Activated CD8-positive, alpha-beta memory T cell treated with anti-CD3 and anti-CD28 coated beads for 1 hour (primary cell): ENCODE measurements at places on chromosomes 1 and 21.

- peak; percentile 37 for DNase-seq
Measured at GRCh38 chr1:223683586-223684487, 18.3 kb upstream of the CAPN8 start.

GRCh38 chr1:12460121-12460520, 157.9 kb downstream of the DHRS3 start:
- no peak for DNase-seq

DNA sequence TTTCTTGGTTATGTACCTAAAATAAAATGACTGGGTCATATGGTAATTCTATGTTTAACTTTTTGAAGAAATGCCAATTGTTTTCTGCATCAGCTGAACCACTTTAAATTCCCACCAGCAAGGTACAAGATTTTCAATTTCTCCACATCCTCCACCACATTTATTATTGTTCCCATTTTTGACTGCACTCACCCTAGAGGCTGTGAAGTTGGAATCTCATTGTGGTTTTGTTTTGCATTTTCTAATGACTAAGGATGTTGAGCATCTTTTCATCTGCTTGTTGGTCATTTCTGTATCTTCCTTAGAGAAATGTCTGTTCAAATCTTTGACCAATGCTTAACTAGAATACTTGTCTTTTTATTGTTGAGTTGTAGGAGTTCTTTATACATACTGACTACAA, 72.5 kb downstream of the ASTN1 start:
- DNase-seq, result no peak

DNA sequence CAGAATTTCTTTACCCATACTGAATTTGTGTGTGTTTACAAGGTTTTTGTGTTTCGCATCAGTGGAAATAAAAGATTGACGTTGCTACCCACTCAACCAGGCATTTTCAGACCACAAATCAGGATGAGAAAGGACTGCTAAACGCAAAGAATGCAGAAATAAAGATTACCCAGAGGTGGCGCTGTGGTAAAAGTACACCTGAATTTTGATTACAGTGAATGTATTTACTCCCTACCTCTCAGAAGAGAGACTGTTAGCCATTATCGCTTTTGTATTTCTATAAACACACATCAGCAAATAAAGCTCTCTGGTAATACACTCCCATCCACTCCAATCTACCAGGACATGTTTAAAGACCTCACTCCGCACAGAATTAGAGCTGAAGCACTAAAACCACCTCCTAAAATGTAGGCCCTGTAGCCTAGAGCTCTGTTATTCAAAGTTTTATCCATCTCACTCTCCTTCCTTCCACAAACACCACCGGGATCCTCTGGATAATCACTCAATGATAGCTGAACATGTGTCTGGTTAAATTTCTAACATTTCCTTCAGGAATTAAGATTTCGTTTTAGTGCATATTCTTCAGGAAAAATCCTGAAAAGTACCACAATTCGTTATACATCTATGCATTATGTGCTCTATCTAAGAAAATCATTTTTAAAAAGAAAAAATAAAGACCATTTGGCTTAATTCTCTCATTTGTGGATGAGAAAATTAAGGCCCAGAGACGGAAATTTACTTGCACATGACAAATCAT, 2.5 kb upstream of the LMO4 start:
- peak; percentile 8 for DNase-seq

DNA sequence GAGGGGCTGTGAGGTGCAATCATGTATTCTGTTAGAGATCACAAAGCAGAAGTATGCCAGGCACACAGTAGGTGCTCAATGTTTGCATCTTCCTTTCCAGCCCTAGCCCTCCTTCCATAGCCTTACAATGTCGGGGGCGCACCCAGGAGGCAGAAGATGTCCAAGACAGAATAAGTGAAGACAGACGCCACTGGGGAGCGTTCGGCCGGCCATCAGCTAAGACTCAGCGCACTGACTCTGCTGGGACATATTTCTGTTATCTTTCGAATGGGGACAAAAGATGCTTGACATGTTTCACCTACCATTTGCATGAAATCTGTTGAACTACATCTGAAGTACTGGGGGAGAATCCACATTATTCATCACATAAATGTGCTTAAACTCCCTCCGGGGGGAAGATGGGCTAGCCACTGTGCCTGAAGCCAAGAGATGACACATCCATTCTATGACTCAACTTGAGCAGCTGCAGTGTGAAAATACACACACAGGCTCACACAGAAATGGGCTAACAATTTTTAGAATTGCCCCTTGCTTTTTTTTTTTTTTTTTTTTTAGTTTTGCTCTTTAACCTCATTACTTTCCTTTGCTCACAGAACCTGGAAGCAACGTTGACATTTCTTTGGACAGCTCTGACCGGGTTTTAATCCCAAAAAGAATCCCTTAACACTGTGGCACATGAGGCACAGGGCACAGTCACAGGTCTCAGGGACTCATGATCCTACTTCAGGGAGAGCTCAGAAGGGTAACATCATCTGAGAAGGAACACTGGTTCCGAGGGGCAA, 7.9 kb downstream of the TIAM1 start:
- no peak for DNase-seq

DNA sequence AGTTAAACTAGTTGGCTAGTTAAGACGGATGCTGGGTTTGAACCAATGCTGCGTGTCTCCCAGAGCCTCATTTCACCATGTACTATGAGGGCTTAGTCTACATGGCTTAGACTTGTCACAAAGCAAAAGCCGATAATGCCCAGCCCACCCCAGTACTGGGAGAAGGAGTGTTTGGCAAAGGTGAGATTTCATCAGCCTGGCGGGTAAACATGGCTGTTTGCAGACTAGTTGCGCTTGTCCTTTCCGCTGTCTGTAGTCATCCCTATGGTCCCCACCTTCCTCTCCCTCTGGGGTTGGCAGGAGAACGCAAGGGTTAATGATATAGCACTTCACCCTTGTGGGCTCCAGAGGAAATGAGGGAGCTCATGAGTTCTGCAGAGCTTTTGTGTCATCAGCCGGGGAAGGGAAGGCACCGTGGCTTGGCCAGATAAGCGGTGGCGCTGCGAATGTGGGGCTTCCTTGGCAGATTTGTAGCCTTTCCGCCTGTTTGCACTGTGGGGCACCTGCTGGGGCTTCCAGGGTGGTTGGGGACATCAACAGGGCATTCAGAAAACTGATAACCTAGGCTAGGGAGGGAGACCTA, 29.2 kb downstream of the SOX13 start:
- no peak for DNase-seq

GRCh38 chr1:47532921-47533792, 95.3 kb downstream of the FOXD2 start:
- no peak for DNase-seq

GRCh38 chr1:87958716-87959115, 630.0 kb downstream of the LMO4 start:
- DNase-seq, result no peak

GRCh38 chr21:31205412-31205811, 138.6 kb downstream of the TIAM1 start:
- no peak for DNase-seq

- no peak for DNase-seq
Measured at GRCh38 chr1:62335656-62336055, 16.4 kb upstream of the KANK4 start.

DNA sequence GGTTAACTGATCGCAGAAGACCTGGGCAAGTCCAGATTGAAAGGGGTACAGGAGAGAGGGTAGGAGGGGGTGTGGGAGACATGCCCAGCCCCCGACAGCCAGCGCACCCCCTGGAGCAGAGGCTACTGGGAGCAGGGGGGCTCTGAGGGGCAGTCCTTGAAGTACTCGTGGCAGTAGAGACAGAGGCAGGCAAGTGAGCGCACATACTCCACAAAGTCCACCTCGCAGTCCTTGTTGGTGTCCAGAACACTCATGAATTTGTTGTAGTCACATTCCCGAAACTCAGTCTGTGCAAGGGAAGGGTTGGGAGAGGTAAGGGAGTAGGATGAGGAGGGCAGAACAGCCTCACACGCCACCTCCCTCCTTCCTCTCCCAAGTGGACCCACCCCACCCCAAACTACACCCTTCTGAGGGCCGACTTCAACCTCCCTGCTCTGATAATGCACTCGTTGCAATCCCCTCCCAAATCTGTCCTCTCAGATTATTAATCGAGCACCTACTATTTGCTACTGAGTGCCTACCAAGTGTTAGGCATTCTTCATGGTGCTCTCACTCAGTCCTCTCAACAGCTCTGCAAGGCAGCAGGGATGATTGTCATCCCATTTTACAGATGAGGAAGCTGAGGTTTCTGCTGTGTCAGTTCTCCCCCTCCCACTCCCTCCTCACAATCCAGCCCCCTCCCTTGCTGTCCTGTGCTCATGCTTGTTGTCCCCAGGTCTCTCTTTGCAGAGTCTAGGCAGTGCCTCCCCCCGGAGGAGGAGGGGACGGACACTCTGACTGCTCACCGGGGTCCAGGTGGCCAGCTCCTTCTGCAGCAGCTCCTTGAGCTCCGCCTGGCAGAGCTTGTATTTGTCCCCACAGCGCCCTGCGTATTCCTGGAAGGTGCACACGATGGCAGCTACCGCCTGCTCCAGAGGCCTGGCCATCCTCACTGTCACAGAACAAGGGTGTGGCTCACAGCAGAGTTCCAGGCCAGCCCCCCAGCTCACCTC, 1.2 kb downstream of the S100A3 start:
- DNase-seq, result no peak

DNA sequence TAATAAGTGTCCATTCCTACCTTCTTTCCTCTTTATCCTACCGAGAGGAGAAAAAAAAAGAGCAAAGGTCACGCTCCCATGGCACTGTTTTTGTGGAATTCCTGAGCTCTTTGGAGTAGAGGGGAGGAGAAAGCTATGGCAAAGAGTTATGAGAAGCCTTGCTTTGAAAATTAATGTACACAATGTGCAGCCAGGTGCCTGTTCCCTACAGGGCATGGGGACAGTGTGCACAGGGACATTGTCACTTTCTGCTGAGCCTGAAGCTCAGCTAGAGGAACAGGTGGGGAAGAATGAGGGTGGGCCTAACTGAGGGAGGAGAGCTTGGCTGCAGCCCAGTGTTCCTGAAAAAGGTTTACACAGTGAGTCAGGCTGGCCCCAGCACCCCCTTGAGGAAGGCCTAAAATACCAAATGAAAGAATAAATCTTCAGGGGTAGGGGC, 66.1 kb downstream of the PLXNA2 start:
- no peak for DNase-seq

- DNase-seq, result no peak
Measured at GRCh38 chr21:27062443-27062842, 95.6 kb upstream of the ADAMTS5 start.

DNA sequence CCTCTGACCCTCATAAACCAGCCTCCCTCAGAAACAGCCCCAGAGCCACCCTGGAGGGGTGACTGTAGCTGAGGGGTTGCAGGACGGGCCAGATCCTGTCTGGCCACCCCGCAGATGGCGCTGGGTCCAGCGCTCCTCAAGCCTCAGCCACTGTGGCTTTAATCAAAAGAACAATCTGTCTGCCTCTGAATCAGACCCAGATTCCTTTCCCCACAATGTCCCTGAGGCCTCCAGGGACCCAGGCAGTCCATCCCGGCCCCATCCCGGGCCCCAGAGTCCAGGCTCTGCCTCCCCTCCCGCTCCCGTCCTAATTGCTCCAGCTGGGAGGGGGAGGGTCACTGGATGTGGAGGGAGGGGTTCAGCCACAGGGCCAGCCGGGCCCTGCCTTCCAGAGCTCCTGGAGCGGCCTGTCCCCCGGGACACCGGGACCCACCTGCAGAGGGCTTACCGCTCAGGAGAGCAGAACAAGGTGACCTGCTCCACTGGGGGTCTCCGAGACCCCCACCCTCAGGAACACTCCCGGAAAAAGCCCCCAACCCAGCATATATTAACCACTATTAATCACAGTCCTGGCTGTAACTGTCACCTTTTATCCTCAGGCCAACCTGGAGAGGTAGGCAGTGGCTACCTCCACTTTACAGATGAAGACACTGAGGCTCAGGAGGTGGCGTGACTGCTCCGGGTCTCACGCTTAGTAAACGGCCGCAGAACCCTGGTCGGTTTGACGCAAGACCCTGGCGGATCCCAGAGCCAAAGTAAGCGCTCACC, 836 bp upstream of the FBLIM1 start:
- no peak for DNase-seq

GRCh38 chr1:96989302-96989701, 267.7 kb downstream of the PTBP2 start:
- DNase-seq, result no peak

- DNase-seq, result no peak
Measured at GRCh38 chr1:115543247-115543646, 98.5 kb upstream of the VANGL1 start.

DNA sequence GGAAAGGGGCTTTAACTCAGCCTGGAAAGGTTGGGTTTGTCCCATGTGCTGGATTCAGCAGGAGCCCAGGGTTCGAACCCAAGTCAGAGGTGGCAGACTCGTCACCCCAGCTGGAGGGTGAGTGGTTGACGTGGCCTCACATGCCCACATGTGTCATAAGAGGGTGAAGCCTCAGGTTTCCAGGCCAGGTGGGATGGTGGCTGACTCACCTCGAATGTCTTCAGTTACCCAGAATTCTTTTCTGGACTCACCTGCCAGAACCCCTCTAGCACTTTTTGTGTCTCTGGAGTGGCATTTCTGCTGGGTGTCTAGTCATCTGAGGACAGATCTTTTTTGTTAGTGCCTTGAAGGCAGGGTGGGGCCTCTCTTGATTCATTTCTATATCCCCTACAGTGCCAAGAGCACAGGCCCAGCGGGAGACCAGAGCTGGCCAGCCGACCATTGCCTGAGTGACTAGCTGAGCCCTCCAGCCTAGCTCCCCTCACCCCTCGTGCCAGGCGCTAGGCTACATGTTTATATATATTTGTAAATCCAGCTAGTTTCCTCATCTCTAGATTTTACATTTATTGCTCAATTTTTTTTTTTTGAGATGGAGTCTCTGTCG, 28.1 kb downstream of the IL6R start:
- no peak for DNase-seq

DNA sequence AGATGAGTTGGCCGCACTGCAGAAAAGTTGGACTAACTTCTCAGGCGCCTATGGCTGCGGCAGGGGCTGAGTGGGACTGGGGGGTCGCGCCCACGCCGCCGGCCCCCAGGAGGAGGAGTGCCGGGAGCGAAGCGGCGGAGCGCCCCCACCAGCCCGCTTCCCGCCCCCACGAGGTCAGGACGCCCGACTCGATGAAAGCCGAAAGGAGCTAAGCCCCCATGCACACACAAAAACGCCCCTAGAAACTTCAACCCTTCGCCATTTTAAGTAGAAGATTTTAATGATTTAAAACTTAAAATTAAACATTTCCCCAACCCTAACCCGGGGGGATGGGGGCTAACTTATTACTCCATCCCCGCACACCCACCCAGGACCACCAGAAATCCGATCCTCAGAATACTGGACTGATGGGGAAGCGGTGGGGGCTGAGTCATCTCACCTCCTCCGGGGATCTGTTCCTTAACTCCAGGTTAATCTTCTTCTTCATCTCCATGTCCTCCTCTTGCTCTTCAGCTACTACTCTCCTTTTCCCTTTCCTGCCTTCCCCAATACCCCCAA, 539 bp downstream of the ANP32E start:
- DNase-seq, result peak; percentile 9

- no peak for DNase-seq
Measured at GRCh38 chr1:54710434-54710833, 5.2 kb upstream of the TTC4 start.

DNA sequence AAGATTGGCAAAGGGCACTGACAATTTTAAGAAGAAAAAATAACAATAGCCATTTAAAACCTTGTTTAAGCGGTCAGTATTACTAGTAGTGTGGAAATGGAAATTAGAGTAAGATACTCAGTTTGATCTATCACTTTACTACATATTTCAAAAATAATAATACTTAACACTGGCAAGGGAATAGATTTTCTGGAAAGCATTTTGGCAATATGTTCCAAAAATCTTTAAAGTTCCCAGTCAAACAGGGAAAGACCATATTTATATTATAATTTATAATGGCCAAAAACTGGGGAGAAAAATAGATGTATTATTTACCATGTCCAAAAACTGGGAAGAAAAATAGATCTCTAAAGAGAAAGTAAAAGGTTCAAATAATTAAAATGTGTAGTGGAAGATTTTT, 28.6 kb upstream of the C1orf21 start:
- DNase-seq, result no peak
